ENCODE measurements at places on chromosomes 1 and 21.

DNA sequence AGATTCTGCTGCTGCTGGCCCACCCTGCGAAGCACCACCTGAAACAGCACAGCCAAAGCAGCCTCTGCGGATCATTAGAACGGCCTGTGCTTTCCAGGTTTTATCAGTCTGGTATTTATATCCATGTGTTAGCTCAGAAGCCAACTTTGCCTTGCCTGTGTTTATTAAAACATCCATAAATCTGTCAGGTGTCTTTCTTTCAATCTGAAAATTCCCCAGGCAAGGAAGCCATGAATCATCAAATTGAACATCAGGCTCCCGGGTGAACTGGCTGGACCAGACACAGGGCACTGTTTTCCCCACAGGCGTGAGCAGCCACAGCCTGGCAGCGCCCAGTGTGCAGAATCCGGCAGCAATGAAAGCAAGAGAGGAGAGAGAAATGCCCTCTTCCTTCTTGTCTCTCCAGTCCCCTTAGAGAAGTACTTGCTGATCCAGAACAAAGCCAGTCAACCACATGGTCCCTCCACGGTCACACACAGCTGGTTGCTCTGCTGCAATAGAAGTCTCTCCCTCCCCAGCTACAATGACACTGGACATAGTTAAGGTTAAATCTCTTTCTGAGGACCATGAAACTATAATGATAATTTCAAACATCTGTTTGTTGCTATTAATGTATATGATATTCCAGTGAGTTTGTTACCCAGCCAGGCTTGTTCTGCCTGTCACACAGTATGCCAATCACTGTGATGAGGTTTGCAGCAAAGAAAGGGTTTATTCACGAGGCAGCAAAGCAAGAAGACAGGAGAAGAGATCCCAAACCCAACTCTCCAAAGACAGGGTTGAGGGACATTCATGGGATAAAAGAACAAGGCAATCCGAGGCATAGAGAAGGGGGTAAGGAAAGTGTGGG lies 212.1 kb upstream of the FMN2 start:
- H3K4me3 ChIP-seq = no peak overlapping the region
- no peaks in the 10 kb centered on the region for H3K4me1 ChIP-seq
- no peak overlapping the region for H3K27ac ChIP-seq
- no peaks in the 10 kb centered on the region for H3K36me3 ChIP-seq
- H3K27me3 ChIP-seq = no peaks in the 10 kb centered on the region

- peaks cover 8% of the 10 kb centered on the region for H3K4me1 ChIP-seq
- no peaks in the 10 kb centered on the region for H3K36me3 ChIP-seq
- H3K27me3 ChIP-seq = no peaks in the 10 kb centered on the region
- DNase-seq = no peak
- no peak overlapping the region for H3K4me3 ChIP-seq
Measured at GRCh38 chr1:245270063-245270462, 115.3 kb downstream of the KIF26B start.

- DNase-seq = no peak
- peaks cover 4% of the 10 kb centered on the region for H3K4me1 ChIP-seq
- H3K36me3 ChIP-seq = no peaks in the 10 kb centered on the region
- H3K27ac ChIP-seq = no peak overlapping the region
- no peak overlapping the region for H3K4me3 ChIP-seq
Measured at GRCh38 chr1:31441970-31442647, 29.1 kb downstream of the SERINC2 start.

- no peaks in the 10 kb centered on the region for H3K27me3 ChIP-seq
- peaks cover 53% of the 10 kb centered on the region for H3K4me1 ChIP-seq
- H3K4me3 ChIP-seq = no peak overlapping the region
- H3K27ac ChIP-seq = peak overlapping the region; percentile 95
- no peaks in the 10 kb centered on the region for H3K36me3 ChIP-seq
- DNase-seq = peak; percentile 96
Measured at GRCh38 chr1:204319462-204319861, 40.3 kb downstream of the PLEKHA6 start.

DNA sequence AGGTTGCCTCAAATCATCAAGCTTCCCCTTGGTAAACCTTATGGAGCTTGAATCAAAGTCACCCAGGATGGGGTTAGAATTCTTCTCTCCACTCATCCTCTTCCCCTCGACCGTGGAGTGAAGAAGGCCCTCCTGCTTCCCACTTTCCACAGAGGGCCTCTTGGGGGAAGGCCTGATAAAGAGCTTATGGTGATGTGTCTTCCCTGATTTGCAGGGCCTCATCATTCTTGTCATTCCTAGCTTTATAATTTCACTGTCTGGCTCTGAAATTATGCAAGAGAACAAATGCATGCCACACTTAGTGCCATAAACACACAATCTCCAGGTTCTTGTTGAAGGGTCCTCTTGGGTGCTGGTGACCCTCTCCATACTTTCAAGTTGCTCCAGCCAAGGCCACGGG lies 101.2 kb downstream of the HMGB4 start:
- H3K4me1 ChIP-seq = no peaks in the 10 kb centered on the region
- no peaks in the 10 kb centered on the region for H3K27me3 ChIP-seq
- no peaks in the 10 kb centered on the region for H3K36me3 ChIP-seq
- no peak overlapping the region for H3K4me3 ChIP-seq
- no peak for DNase-seq

GRCh38 chr1:43366179-43366578 lies 1.6 kb downstream of the ELOVL1 start:
- peaks cover 68% of the 10 kb centered on the region for H3K36me3 ChIP-seq
- peaks cover 38% of the 10 kb centered on the region for H3K4me1 ChIP-seq
- no peak overlapping the region for H3K27ac ChIP-seq

- H3K27ac ChIP-seq = no peak overlapping the region
- H3K27me3 ChIP-seq = no peaks in the 10 kb centered on the region
- DNase-seq = no peak
- no peaks in the 10 kb centered on the region for H3K4me1 ChIP-seq
- no peaks in the 10 kb centered on the region for H3K36me3 ChIP-seq
Measured at GRCh38 chr1:192954705-192955265, 104.4 kb downstream of the UCHL5 start.
